ENCODE measurements at places on chromosomes 6 and 20.

- no peak for DNase-seq
Observed at GRCh38 chr6:39948199-39948791, 14.0 kb upstream of the MOCS1 start.

GRCh38 chr20:44038681-44039123 is 124.0 kb downstream of the TOX2 start:
- DNase-seq = no peak

DNA sequence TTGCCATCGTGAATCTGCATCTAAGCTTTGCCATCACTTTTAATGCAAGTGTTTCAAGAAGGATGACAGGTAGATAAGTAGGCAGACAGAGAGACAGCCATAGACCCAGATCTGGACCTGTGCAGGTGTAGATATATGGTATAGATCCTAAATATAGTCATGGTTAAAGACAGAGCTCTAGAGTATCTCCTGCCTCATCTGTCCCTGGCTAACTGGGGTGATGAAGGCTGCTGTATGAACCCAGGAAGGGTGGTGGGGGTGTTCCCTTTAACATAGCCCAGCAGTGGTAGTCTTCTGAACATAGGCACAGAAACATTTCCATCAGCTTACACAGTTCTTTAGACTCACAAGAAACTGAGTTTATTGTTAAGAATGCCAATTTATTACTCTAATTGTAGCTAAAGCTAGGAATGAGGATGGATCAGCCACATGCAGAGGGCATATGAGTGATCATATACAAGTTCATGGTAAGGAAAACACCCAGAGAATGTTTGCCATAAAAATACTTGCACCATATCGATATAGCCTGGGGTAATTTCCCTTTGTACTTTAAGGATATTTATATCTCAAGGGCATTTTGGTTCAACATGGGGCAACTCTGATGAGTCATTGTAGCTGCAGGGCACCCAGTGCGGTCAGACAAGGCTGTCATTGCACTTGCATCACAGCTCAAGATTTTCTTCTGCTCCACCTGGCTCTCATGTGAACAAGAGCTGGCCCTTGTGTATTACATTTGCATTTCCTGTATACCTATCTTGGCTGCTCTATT is 587.2 kb downstream of the EPM2A start:
- no peak for DNase-seq

DNA sequence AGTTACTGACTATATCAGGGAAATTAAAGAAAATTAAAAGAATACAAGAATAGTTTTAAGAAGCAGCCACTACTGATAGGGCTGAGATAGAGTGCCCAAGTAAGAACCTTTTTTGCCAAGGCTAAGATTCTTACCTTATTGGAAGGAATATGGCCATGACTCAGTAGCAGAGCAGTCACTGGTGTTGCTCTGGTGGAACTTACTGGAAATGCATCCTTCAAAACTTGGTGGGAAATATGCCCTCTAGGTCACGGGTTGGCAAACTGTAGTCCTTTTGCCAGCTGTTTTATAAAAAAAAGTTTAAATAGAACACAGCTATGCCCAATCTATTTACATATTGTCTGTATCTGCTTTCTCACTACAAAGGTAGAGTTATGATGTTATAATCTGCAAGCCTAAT is 6.0 kb downstream of the HSF2 start:
- no peak for DNase-seq

DNA sequence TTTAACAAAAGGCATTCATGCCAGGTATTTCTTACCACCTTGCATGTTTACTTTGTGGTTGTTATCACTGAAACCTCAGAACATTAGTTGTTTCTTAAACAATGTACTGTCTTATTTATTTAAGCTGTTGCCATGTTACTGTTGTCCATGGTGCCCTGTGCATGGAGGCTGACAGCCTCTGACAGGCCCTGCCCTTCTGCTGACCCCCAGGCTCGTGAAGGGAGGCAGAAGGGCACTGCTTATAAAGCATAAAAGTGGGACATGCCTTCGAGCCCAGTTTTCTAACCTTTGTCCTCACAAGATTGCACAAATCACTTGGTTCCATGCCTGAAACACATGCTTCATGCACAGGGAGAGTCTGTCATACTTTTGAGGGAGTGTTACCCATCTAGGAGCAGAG is 46.7 kb upstream of the CLIC5 start:
- DNase-seq = peak; percentile 26

DNA sequence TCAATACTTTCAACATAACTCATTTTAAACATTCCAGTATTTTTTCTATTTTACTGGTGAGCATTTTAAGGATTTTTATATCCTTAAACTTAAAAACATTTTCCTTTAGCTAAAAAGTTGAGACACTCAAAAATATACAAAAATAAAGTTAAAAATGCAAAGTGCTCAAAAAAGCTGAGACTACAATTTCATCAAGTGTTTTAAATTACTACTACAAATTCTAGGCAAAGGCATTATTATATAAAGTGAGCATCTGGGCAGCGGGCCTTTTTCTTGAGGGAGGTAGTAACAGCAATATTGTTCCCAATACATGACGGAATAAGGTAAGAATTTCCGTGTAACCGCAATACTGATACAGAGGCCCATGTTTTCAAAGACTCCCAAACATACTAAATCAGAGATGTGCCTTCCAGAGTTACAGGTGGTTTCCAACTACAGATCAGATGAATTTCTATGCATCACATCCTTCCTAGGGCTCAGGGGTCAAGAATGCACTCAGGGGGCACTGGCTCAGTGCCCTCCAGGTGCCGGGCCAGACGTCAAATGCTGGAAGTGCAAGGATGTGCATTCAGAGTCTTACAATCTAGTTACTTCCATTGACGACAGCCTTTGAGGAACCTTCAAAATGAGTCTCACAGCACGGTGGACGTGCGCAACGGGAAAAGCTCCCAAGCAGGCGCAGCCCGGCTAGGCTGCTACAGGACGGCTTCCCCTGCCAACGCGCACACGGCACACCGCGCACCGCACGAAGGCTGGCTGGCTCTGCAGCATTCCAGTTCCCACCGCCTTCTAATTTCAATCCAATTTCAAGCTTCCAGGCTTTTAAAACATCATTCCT is 1.7 kb downstream of the PHF10 start:
- peak; percentile 58 for DNase-seq

Data from NCI-H774 (cell line).